ENCODE measurements at places on chromosomes 6 and 20. TPM values are rescaled to one million over a fixed set of nuclear protein-coding genes. Genes with fewer than 3 reads are reported as not detected.

Gene ASIP
- not detected for total RNA-seq

Gene ARMH2
- not detected for total RNA-seq

Gene MDFI
- 37.3 TPM for total RNA-seq

Gene SERAC1
- 10.1 TPM for total RNA-seq

Gene FOXC1
- 9.8 TPM for total RNA-seq

Gene RHAG
- 2.5 TPM for total RNA-seq

Gene TMEM170B
- 2.5 TPM for total RNA-seq

Gene RAB23
- total RNA-seq = 31.4 TPM

Gene CFAP206
- not detected for total RNA-seq

Gene RFX6
- total RNA-seq = not detected

Gene PTK6
- total RNA-seq = 25.8 TPM

Gene DIDO1
- total RNA-seq = 58.7 TPM

Gene LRFN2
- not detected for total RNA-seq

Gene CYB5R4
- total RNA-seq = 4.9 TPM

Gene GJA10
- total RNA-seq = not detected

Gene ANKEF1
- total RNA-seq = 4.2 TPM

Gene ZBTB12
- 1.7 TPM for total RNA-seq

Gene RAET1G
- 4.9 TPM for total RNA-seq

Gene ZNF311
- total RNA-seq = 0.25 TPM

Gene RNF144B
- total RNA-seq = 6.9 TPM

Gene PDYN
- not detected for total RNA-seq

Gene OR2H2
- total RNA-seq = not detected

Gene SRSF12
- total RNA-seq = 0.25 TPM

Gene ATRN
- 22.8 TPM for total RNA-seq

Gene MYCT1
- 8.3 TPM for total RNA-seq

Gene ESF1
- total RNA-seq = 14.0 TPM

Gene MRPS18B
- total RNA-seq = 21.6 TPM

Gene PNPLA1
- not detected for total RNA-seq

Gene LY6G6C
- not detected for total RNA-seq

Gene AGER
- total RNA-seq = 8.1 TPM

Gene PDE7B
- total RNA-seq = 6.9 TPM

Gene GUCA1A
- not detected for total RNA-seq

Gene DLL1
- 43.5 TPM for total RNA-seq

Gene ADGRF1
- total RNA-seq = 8.3 TPM

Measured in vagina (tissue), 2 donors.